Activated CD8-positive, alpha-beta memory T cell treated with anti-CD3 and anti-CD28 coated beads for 4 hours (primary cell): ENCODE measurements at places on chromosomes 12 and 14.

GRCh38 chr12:69095765-69096477 is 143.4 kb upstream of the CPSF6 start:
- DNase-seq, result no peak

DNA sequence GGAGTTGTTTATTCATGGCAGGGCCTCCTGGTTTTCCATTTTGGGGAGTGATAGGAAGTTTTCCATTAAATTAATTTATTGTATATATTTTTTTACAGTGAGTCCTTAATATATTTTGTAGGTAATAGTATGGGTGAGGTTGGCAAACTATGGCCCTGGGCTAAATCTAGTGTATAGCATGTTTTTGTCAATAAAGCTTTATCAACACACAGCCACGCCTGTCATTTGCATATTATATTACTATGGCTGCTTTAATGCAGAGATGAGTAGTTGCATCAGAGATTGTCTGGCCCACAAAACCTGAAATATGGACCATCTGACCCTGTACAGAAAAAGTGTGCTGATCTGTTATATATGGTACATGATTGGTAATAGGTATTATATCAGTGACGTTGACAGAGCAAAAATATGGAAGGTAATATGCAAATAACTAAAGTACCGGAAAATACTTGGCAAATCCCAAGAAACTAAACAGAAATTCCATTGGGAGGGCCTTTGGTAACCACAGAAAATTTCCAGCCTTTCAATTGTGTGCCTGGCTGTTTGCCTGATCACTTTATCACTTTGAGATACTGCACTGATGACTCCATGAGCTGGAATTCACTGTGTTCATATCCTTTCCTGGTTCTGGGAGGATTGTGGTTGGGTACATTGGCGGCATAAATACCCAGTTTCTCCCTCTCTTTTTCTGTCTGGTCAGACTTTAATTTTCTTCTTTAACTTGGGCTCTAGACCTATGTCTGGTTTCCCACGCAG is 61.7 kb upstream of the RFLNA start:
- DNase-seq, result no peak

GRCh38 chr14:100348253-100348729 is 25.2 kb downstream of the SLC25A47 start:
- no peak for DNase-seq

DNA sequence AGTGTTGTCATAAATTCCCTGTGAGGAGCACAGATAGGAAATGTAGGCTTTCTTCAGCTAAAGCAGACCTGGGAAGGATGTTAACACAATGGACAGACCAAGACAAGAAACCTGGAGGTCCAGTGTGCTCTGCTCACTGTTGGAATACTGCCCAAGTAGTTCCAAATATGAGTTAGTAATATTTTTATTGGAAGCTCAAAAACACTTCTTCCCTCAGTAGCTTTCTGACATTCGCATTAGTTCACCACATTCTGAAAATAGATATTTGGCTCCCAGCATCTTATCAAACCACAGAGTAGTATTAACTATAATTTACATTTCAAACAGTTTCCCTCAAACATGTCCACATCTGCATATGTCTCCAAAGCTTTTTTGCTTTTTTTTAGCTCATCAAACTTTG is 74.8 kb upstream of the PYGL start:
- DNase-seq, result no peak

DNA sequence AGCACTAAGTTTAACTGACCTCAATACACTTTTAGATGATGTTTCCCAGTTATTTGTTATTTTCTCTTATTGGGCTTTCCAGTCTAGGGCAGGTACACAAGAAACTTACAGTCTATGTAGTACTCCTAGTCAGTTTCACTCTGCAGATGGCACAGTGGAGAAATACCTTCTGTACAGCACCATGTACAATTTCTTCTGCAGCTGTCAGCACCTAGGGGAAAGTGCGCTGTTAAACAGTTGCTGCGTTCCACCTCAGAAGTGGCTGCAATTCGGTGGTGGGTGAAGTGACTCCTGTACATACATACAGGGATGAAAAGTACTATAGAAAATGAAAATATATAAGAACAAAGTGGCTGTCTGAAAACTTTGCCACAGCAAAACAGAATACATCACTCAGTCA is 48.3 kb downstream of the NOVA1 start:
- no peak for DNase-seq

- no peak for DNase-seq
These were observed 49.1 kb upstream of the OTOGL start for GRCh38 chr12:80050236-80050635.

GRCh38 chr14:67644428-67644827 is 24.7 kb downstream of the ARG2 start:
- DNase-seq, result no peak

GRCh38 chr14:104548802-104549535 is 30.6 kb upstream of the C14orf180 start:
- DNase-seq, result no peak

- DNase-seq, result no peak
These were observed 331.2 kb upstream of the FBXO33 start for GRCh38 chr14:39763402-39763890.

- no peak for DNase-seq
These were observed 24.4 kb upstream of the TC2N start for GRCh38 chr14:91891721-91892220.

GRCh38 chr14:67571991-67572323 is 28.1 kb downstream of the PIGH start:
- DNase-seq, result no peak

- no peak for DNase-seq
These were observed 2.5 kb downstream of the CNIH1 start for GRCh38 chr14:54438703-54439102.

DNA sequence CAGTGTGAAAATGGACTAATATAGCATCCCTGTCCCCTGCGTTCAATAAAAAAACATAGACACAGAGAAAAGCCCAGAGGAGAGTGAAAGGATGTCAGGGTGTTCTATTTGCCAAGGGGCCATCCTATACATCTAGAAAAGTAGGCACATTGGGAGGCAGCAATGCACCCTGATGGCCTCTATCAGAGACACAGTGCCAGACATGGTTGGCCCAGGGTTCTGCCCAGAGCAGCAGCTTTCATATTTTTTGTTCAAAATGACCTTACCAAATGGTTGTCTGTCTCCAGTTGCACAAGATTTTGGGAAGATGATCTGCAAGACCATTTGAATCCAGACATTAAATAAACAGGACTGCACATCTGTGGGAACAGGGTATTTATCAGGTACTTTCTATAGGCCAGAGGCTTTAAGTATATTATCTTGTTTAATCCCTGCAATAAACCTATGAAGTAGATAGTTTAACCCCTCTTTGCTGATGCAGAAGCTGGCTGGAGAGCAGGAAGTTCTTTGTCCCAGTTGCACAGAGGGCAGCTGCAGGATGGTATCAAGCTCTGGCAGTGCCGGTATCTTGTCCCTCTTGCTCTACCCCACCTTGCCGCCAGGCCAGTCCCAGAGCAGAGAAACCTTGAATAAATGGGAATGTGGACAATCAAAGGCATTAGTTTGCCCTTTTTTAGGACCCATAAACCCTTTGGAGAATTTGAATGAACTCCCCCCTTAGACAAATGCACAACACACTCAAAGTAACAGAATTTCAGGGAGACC is 171.8 kb upstream of the PWP1 start:
- no peak for DNase-seq

- DNase-seq, result no peak
These were observed 69.0 kb downstream of the PPM1H start for GRCh38 chr12:62865937-62866336.

DNA sequence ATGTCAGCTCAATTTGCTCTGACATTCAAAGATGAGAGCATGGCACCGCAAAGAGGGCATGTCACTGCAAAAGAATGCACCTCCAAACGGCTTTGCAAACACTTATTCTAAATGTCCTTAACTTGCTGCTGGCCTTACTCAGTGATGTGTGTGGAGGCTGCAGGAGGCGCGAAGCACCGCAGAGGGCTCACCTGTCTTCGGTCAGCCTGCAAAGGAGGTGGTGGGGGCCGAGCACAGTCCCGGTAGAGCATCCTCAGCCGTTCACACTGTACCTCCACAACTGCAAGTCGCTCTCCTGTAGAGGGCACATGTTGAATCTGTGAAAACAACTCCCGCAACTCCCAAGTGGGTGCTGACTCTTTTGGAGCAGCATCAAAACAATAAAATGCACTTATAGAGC is 93.8 kb downstream of the TRAFD1 start:
- DNase-seq, result no peak

GRCh38 chr12:96007729-96008128 is 11.6 kb upstream of the HAL start:
- no peak for DNase-seq

- no peak for DNase-seq
These were observed 209.1 kb downstream of the PAX9 start for GRCh38 chr14:36870776-36871175.

DNA sequence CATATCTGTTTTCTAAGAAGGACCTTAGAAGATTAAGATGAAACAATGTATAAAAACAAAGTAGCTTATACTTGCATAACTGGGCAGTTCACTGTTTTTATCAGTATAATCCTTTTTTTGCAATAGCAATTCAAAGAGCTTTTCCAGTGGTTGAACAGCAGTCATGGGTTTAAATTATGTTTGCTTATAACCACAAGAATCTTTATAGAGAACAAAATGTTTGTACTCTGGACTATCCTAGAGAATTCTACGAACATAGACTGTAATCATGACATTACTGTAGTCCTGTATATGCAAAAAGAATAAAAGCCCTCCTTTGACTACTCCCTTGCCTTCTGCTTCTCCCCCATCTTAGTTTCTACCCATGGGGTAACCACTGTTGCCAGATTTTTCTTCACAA is 5.7 kb downstream of the FAM177A1 start:
- DNase-seq, result no peak

DNA sequence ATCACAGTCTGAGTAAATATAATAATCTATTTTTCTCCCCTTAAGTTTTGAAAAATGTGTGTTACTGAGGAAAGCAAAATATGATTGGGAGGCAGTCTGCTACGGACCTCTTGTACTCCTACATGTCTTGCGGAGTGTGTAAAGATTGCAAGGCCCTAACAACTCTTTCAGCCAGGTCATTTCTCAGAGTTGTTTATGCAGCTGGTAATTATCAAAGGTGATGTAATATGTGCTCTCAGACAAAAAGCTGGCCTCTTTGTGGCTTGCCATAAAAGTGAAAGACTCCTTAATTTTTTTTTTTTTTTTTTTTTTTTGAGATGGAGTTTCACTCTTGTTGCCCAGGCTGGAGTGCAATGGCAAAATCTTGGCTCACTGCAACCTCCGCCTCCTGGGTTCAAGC is 40.5 kb upstream of the MON2 start:
- no peak for DNase-seq

DNA sequence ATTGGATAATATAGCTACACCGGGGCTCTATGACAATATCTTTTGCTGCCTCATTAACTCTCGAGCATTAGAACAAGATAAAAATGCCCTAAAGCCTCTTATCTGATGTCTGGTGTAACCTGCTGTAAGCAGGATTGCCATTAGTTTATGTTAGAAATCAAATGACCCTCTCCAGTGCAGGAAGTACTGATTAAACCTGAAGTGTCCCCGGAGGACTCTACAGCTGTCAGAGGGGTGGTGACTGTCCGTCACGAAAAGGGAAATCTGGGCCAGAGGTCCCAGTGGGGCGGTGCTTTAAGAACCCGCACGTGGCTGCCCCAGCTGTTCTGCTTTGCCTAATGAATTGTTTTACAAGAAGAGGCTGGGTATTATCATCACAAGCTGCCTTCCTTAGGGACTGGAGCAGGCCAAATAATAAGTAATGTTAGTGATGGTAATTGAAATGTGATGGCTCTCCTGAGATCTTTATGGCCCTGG is 55.7 kb downstream of the LIN52 start:
- no peak for DNase-seq

- DNase-seq, result no peak
These were observed 180.8 kb downstream of the CRADD start for GRCh38 chr12:93857991-93858447.

GRCh38 chr12:47841501-47841900 is 21.8 kb upstream of the HDAC7 start:
- DNase-seq, result no peak

DNA sequence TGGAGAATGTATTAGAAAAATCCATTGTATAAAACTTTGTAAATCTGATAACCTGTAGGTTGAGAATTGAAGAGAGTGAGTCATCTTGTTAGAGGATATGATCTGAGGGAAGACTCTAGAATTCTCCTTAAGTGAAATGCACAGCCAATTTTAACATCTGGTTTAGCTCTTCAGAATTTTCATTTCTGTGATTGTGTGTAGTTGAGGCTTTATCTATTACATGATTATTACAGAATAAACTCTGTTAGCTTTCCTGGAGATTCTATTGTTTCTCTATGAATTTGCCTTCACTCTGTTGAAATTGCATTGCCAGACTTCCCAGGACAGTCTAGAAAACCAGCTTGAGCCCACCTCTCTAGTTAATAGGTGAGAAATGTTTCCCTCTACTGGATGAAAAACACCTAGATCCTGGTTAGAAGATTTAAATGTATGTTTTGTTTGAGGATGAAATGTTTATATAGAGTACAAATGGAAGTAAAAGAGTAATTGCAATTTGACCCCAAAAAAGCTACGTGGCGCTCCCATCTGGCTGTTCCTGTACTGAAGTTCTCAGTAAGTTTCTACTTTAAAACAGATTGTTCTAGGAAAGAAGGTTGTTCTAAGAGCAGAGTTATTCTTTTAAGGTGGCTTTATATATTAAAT is 2.9 kb downstream of the NUDT4 start:
- no peak for DNase-seq

GRCh38 chr14:75282170-75282554 is 3.5 kb downstream of the FOS start:
- no peak for DNase-seq

DNA sequence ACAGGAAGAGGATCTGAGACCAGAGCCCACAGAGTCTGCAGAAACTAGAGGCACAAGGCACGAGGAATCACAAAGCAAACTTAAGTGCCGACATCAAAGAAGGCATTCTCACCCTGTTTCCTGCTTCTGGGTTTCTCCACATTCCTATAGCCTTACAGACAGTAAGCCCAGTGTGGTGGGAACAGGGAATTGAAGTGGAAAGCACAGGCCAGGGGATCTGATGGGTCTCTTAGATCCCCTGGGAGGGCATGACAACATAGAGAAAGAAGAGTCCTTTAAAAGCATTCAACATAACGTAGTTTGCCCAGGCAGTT is 75.6 kb upstream of the FRMD6 start:
- no peak for DNase-seq

GRCh38 chr12:79358716-79359300 is 332.0 kb downstream of the PAWR start:
- DNase-seq, result no peak

- DNase-seq, result no peak
These were observed 814.7 kb downstream of the GALC start for GRCh38 chr14:87178277-87178676.

- no peak for DNase-seq
These were observed 24.5 kb downstream of the PAPLN start for GRCh38 chr14:73261520-73262426.

GRCh38 chr12:89789862-89790261 is 81.2 kb upstream of the ATP2B1 start:
- no peak for DNase-seq
